RWPE2 (cell line): ENCODE measurements at places on chromosomes 4 and X.

DNA sequence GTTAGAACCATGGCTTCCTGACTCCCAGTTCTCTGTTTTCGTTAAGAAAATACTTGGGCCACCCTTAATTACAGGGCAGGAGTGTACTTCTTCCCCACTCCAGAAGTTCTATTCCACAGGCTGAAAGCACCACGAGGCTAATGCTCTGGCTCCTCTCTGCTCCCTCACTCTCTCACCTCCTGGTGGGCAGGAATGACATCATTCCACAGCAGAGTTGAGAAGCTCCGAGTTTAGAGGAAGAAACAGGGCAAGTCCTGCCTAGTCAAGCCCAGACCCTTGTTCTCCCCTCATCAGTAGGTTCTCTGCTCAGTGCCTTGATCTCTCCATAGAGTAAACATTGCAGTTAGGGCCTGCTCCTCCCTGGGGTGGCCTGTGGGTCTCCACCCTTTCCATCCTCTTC, 343.8 kb upstream of the CLNK start:
- no peak for DNase-seq

GRCh38 chrX:71637848-71638247, 19.5 kb upstream of the CXCR3 start:
- DNase-seq, result no peak

- no peak for DNase-seq
Observed at GRCh38 chrX:109856974-109857373, 123.9 kb upstream of the ACSL4 start.

DNA sequence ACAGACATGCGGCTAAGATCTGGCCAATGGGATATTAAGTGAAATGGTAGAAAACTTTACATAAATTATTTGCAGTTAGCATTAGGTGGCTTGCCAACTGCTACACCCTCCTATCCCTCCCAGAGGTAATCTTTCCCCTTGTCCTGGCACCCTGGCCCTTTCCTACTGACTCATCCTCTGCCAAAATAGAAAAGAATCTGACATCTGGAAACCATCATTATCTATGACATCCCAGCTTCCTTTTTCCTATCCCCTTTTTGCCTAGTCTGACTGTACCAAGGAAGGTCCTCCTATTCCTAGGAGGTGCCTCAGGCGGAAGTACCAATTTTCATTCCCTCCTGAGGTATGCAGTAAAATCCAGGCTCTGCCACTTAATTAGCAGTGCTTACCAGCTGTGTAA, 163.6 kb upstream of the KLF3 start:
- no peak for DNase-seq

GRCh38 chr4:106032851-106033286, 137.6 kb downstream of the NPNT start:
- no peak for DNase-seq

DNA sequence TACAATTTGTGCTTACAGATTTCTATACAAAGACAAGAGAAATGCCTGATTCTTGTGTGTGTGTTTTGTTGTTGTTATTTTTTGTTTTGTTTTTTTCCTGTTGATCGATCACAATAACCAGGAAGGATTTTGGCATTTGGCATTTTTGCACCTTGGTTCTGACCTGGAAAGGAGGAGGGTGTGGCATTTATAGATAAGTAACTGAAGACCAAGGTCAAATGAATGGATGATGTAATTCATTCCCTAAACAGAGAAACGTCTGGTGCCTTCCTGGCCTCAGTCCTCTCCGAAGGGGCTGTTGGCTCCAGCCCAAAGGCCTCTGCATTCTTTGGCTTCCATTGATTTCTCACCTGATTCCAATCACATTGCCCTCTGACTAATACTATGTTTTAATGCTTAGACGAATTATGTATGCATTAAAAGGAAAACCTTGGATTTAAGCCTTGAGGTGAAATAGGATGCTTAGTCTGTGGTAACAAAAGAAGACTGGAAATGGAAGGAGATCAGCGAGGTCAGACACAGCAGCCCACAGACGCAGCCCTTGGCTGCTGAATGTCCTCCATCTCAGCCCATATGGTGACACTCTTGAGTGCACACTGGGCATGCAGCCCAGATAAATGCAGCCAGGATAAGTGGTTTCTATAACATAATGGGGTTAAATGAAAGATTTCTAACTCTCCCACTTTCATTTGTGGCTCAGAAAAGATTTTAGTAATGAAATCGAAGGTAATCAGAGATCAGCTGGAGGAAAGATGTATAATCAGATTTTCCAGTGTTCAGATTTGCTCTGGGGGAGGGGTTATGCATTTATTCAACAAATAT, 60.5 kb upstream of the TRIM2 start:
- no peak for DNase-seq

GRCh38 chrX:13535376-13536165, 33.8 kb upstream of the EGFL6 start:
- DNase-seq, result no peak

DNA sequence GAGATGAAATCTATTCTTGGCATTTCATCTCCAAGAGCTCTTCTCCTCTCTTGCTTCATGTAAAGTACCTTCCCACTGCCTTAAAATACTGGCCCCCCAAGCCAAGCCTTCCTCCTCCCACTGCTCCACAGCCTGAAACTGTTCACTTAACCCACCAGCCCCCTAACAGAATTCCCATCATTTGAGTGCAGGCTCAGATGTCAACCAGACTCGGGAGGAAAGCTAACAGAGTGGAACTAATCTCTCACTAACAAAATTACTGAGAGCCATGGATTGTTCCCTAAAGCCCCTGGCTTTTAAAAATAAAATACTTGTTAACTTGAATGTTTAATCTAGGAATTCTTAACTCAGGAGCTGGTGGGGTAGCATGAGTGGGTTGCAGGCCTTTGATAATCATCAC, 7.1 kb upstream of the DCUN1D4 start:
- DNase-seq, result no peak

- DNase-seq, result no peak
Observed at GRCh38 chr4:29734343-29735213, 985.6 kb upstream of the PCDH7 start.

DNA sequence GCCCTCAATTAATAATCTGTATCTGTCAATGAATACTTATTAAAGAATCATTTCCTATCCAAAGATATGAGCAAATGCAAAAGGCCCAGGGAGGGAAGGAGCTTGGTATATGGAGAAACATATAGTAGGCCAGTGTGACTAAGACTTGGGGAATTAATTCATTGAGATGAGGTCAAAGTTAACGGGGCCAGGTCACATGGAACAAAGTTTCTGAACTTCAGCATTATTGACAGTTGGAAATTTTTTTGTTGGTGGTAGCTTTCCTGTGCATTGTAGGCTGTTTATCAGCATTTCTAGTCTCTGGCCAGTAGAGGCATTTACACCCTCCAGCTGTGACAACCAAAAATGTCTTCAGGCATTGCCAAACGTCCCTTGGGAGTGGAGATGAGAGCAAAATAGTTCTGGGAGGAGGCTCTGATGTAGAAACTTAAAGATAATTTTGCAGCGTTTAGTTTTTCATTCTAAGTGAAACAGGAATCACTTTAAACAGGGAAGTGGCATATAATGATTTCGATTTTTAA, 202.0 kb downstream of the SLC4A4 start:
- DNase-seq, result no peak

- no peak for DNase-seq
Observed at GRCh38 chr4:5021546-5021945, 2.3 kb upstream of the CYTL1 start.

- no peak for DNase-seq
Observed at GRCh38 chr4:137209240-137209639, 323.1 kb downstream of the PCDH18 start.

- no peak for DNase-seq
Observed at GRCh38 chr4:14375816-14376215, 626.5 kb upstream of the CPEB2 start.

DNA sequence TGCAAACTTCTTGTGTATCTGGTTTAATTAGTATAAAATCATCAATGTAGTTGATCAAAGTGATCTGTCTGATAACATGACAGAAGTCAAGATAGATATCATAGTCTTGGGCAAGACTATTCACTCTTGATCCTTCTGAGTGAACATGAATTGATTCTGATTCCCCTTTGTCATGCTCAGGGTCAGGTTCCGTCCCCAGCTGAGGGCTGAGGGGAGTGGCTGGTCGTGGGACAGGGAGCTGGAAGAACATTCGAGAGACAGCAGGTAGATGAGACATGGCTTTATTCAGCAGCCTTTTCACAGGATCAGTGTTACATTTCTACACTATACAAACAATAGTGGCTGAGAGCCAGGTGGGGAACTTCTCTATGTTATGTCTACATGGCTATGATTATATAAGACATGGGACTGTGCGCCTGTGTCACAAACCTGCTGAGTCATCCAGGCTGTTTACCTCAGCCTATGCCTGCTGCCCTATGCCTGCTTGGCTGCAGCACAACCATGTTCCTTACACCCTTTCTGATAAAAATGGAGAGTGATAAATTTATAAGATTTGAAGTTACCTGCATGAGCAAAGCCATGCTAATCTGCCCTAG, 586.9 kb upstream of the NR3C2 start:
- no peak for DNase-seq
